ENCODE measurements at places on chromosomes 7 and 10.

DNA sequence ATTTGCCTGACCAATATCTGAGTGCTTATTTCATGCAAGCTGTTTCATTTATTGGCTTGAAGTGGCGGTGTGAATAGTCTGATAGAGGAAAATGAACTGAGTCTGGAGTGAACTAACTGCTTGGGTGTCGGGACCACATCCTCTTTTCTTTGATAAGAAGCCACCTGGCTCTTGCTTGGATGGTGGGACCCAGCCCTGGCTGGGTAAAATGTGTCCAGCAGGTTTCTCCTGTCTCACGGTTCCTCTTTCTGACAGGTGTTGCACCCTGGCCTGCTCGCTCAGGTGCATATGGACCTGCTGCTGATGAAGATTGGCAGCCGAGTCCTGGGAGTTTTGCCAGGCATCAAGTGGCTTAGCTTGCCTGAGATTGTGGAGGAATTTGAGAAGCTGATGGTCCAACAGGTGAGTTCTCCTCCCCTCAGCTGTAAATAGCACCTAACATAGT, 1.6 kb downstream of the ADCK2 start:
- no peak for DNase-seq

DNA sequence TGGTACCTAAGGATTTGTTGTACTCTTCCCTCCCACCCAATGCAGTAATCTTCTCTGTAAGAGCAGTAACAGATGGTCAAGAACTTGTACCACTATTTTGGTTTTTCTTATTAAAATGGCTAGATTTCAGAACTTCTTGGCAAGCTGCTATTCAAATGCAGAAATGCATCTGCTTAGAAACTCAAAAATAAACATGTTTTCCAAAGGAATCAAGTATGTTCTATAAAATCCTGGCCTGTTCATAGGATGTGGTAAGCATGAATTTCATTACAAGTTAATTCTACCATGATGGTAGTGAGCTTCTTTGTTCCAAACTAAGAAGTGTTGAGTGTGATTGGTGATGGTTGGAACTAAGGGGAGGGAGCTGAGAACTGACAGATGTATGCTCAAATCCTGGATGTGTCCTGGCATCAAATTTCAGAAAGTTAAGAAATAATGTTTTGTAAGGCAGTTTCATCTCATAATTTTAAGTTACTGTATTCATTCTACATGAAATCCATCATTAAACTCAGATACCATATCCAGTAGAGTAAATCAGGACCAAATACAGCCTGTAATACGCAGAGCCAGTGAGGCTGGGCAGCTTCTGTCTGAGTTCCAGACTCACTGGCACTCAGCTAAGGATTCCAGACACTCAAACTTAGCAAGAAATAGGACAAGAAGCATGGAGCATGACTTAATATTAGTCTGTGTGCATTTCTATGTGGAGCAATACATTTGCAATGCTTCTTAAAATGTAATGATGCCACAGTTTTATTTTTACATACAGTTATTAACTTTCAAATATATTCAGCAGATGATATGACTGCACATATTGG, 119.6 kb downstream of the TES start:
- no peak for DNase-seq

DNA sequence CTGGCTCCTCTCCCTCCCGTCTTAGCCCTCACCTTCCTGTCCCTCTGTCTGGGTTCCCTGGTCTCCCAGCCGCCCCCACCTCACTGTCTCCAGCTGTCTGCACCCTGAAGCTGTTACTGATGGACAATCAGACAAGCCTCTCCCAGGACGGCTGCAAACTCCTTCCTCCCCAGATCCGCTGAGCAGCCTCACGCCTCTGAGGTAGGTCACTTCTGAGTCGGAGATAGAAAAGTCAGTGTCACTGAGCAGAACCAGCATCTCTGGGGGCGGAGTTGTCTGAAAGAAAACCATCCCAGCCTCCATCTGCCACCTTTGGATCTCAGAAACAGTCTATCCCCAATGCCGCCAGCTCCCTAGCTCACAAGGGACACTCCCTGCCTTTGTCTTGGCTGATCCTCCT, 27.4 kb downstream of the FAM241B start:
- DNase-seq = no peak

GRCh38 chr7:17184805-17185689, 113.4 kb upstream of the AHR start:
- DNase-seq = no peak

DNA sequence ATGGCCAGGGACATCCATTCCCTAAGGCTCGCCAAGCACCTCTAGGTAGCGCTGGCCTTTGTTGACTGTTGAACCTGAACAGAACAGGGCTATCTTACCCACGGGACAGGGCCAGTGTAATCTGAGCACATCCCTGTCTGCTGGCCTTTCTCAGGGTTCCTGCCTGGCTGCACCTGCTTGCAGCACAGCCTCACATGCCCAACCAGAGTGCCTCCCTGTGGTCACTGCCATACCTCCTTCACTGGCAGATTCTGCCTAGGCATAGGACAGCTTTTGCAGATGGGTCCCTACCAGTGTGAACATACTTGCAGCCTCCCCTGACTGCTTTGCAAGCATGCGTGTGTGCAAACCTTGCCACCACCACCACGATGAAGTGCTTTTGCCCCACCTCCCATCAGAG, 15.8 kb upstream of the LIPN start:
- DNase-seq = no peak

- DNase-seq = no peak
These were observed 65.0 kb downstream of the PIP4K2A start for GRCh38 chr10:22649390-22649841.

GRCh38 chr7:6128205-6128604, 97.0 kb downstream of the ANKRD61 start:
- DNase-seq = no peak

DNA sequence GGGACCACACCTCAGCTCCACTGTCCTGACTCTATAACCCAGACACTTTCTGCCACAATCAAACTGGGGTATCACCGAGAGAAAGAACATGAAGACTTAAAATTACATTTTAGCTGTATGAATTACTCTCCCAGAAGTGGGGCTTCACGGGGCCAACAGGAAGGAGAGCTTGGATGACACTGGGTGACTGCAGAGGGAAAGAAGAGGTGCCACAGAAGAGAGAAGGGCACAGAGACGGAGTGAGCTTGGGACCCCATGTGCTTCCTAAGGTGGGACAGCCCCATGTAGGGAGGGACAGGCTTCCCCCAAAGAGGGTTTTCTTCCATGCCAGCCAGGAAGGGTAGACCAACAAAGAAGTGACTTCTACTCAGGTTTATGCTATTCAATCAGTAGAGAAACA, 162.0 kb upstream of the RHEB start:
- DNase-seq = no peak

- DNase-seq = no peak
These were observed 32.0 kb downstream of the AMZ1 start for GRCh38 chr7:2720024-2720423.

DNA sequence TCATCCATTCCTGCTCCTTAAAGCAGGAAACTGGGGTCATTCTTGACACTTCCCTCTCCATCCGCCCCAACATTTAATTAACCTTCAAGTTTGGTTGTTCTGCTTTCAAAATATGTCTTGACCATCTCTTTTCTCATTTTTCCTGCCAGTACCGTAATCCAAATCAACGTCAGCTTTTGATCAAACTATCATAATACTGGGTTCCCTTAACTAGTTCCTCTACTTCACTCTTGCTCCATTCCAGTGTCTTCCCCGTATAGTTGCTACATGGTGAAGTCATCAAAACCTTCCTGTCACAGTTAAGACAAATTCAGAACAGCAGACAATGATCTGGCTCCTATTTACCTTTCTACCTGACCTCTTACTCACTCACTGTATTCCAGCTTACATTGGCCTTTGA, 6.6 kb upstream of the KLF14 start:
- peak; percentile 74 for DNase-seq

DNA sequence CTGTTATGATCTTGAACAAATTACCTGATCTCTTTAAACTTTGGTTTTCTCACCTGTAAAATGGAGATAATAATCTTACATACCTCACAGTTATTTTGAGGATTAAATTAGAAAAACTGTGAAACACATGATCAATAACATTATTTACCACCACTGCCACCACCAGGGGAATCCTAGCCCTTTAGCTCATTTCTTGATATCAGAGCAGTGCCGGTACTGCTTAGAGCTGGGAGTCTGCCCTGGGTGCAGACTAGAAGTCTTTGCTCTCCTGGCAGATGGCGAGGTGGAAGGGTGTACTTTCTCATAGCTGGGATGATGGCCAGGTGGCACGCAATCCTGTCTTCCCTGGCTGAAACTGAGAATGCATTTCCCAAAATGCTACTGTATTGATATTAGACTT, 12.7 kb upstream of the EFCAB10 start:
- DNase-seq = no peak

GRCh38 chr7:116577320-116577871, 52.6 kb downstream of the CAV1 start:
- DNase-seq = no peak

GRCh38 chr10:98097616-98098015, 36.8 kb upstream of the R3HCC1L start:
- DNase-seq = no peak

- DNase-seq = peak; percentile 66
These were observed 299.4 kb downstream of the SNX13 start for GRCh38 chr7:17640730-17641377.
